ENCODE measurements at places on chromosomes 4 and X. TPM values are rescaled to one million over a fixed set of nuclear protein-coding genes. Genes with fewer than 3 reads are reported as not detected.

Gene MAGEA10
- total RNA-seq = not detected

Gene GRIA2
- 85.8 TPM for total RNA-seq

Gene ARX
- 0.61 TPM for total RNA-seq

Gene KCND1
- total RNA-seq = 3.7 TPM

Gene FAM47A
- not detected for total RNA-seq

Gene S100G
- total RNA-seq = not detected

Gene TMEM35A
- 18.5 TPM for total RNA-seq

Gene CT55
- total RNA-seq = 0.17 TPM

Gene BMX
- total RNA-seq = 1.4 TPM

Gene L1CAM
- 93.3 TPM for total RNA-seq

Gene GIMD1
- total RNA-seq = not detected

Gene HGFAC
- 0.40 TPM for total RNA-seq

Gene HDX
- 8.6 TPM for total RNA-seq

Gene PPP2R2C
- total RNA-seq = 70.7 TPM

Gene CYP4V2
- total RNA-seq = 25.9 TPM

Gene NR0B1
- 1.4 TPM for total RNA-seq

Gene DMRTC1
- 0.55 TPM for total RNA-seq

Gene CSAG2
- total RNA-seq = not detected

Gene EVC
- total RNA-seq = 10.9 TPM

Gene CLDN2
- total RNA-seq = 5.6 TPM

Gene CCDC160
- total RNA-seq = 7.4 TPM

Gene MTNR1A
- 2.3 TPM for total RNA-seq

Gene FAM184B
- 2.3 TPM for total RNA-seq

Gene GNRHR
- total RNA-seq = 0.10 TPM

Gene VCX2
- total RNA-seq = not detected

Gene NAAA
- total RNA-seq = 11.5 TPM

Gene CPLX1
- 15.4 TPM for total RNA-seq

Gene SLITRK2
- 19.0 TPM for total RNA-seq

Gene HELT
- not detected for total RNA-seq

Gene VSIG4
- 29.2 TPM for total RNA-seq

Gene DCLK2
- total RNA-seq = 100 TPM

Gene TMSB15B
- 14.1 TPM for total RNA-seq

Gene RAI2
- total RNA-seq = 5.2 TPM

Gene DDX53
- total RNA-seq = not detected

Gene KCNIP4
- total RNA-seq = 74.2 TPM

Gene CHIC1
- total RNA-seq = 11.9 TPM

Gene NSUN7
- 6.0 TPM for total RNA-seq

Gene MCF2
- 26.2 TPM for total RNA-seq

Gene VCX3B
- total RNA-seq = not detected

Gene GPR78
- 3.0 TPM for total RNA-seq

Gene PF4V1
- 4.2 TPM for total RNA-seq

Gene PGRMC1
- total RNA-seq = 250 TPM

Gene S100P
- total RNA-seq = 4.8 TPM

Gene CLGN
- 6.6 TPM for total RNA-seq

Gene PCDH19
- total RNA-seq = 14.3 TPM

Gene NCAPG
- total RNA-seq = 20.3 TPM

Gene PALLD
- total RNA-seq = 45.9 TPM

Gene AMOT
- total RNA-seq = 23.9 TPM

Gene ARR3
- not detected for total RNA-seq

Gene SYTL4
- total RNA-seq = 33.7 TPM

Gene HPF1
- total RNA-seq = 31.4 TPM

Gene SPIN4
- 9.9 TPM for total RNA-seq

Gene RHOXF2B
- not detected for total RNA-seq

Gene UGT2A1
- not detected for total RNA-seq

Gene MFAP3L
- total RNA-seq = 18.2 TPM

Gene HMGB2
- 52.3 TPM for total RNA-seq

Gene KLF8
- 10.7 TPM for total RNA-seq

Gene CCKAR
- 1.3 TPM for total RNA-seq

Gene SPANXN4
- not detected for total RNA-seq

Data from spinal cord (tissue), 10 donors.